CD4-positive, alpha-beta T cell treated with Interferon alpha-2 for 1 hour (primary cell): ENCODE measurements at places on chromosomes 13 and 19.

DNA sequence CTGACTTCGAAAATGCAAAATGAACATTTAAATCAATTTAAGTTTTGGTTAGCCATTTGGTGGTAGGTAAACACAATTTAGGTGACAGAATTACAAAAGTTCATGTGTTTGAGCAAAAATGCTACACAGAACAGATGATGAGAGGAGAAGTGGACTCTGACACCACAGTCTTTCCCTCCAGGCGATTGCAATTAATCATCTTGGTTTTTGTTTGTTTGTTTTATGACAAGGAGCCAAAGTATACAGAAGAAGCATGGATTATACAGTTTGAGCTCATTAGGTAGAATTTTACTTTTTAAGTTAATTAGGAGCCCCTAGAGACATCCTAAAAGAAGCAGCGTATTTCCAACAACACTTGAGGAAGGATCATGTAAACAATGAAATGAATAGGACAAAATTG is 49.3 kb upstream of the FREM2 start:
- no peak for DNase-seq

DNA sequence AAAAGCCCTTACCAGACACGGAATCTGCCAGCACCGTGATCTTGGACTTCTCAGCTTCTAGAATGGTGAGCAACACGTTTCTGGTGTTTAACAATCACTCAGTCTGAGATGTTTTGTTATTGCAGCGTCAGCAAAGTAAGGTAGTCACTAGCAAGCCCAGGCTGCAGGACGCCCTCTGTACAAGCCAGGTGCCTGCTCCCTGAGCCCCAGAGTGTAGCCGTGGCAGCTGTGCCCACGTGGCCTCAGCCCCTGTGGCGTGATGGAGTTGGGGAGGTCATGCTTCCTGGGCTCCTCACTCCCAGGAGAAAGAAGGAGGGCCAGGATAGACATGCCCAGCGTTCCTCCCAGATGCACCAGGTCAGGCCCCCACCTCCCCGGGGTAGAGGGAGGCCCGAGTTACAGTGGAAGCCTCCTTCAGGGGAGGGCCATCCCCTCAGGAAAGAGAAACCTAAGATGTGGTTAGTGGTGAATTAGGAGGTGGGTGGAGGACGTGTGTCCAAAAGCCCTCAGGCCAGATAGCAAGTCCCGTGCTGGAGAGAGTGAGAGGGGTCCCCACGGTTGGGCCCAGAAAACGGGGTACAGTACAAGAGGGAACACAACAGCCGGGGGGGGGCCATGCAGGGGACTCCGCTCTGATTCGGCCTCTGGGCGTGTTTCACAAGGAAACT is 169.6 kb upstream of the SOX1 start:
- DNase-seq = no peak

DNA sequence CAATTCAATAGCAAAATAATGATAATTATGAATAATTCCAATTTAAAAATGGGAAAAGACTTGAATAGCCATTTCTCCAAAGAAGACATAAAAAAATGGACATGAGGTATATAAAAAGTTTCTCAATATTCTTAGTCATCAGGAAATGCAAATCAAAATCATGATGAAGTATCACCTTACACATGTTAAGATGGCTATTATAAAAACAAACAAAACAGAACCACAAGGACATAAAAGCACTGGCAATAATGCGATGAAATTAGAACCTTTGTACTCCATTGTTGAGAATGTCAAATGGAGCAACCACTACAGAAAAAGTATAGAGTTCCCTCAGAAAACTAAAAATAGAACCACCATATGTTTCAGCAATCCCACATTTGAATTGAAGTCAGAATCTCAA is 1186.1 kb downstream of the SLITRK5 start:
- no peak for DNase-seq

- DNase-seq = peak; percentile 27
These were observed 155.7 kb upstream of the SLITRK1 start for GRCh38 chr13:84038001-84038400.

DNA sequence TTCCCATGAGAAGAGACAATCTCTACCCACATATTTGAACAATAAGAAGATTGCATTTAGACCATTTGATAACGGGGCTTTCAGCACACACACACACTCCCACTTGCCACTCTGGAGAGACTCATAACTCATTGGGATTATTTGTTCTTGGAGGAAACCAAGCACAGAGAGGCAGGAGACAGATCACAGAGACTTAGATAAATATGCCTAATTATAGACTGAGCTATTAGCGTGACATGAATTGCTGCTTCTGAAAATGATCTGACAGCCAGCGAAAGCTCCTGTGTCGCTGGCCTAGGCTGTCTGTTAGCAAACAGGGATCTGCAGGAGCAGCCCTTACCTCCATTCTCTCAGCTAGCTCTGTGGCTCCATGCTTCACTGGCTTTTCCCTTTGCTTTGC is 111.4 kb downstream of the CCNA1 start:
- DNase-seq = no peak

GRCh38 chr19:14107581-14108461 is 9.7 kb downstream of the PRKACA start:
- no peak for DNase-seq

DNA sequence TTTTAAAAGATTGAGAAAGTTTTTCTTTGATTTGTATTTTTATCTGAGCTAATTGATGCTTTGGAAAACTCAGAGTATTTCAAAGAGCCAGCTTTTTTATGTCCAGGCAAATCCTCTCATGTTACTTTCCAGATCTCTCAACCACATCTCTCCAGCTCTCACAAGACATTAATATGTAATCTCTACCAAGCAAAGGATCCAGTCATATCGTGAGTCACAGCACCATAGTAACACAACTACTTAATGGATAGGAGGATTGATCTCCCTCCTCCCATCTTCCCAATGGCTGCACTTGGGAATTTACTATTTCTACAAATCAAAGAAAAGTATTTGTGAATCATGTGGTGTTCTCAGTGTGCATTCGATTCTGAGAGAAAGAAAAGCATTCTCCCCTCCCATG is 63.3 kb downstream of the POU4F1 start:
- no peak for DNase-seq

DNA sequence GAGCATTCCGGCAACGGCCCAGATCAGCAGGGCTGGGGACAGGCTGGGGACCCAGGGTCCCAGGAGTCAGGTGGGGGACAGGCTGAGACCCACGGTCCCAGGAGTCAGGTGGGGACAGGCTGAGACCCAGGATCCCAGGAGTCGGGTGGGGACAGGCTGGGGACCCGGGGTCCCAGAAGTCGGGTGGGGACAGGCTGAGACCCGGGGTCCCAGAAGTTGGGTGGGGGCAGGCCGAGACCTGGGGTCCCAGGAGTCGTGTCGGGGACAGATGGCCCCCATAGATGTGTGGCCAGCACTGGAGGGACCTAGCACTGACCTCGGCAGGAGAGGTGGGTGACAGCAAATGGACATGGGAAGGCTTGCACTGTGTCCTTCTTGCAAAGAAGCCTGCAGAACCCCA is 39.7 kb upstream of the SOX1 start:
- DNase-seq = no peak

GRCh38 chr13:109273326-109273751 is 513.0 kb downstream of the IRS2 start:
- DNase-seq = no peak

- no peak for DNase-seq
These were observed 304.8 kb upstream of the MAB21L1 start for GRCh38 chr13:35781036-35782000.

DNA sequence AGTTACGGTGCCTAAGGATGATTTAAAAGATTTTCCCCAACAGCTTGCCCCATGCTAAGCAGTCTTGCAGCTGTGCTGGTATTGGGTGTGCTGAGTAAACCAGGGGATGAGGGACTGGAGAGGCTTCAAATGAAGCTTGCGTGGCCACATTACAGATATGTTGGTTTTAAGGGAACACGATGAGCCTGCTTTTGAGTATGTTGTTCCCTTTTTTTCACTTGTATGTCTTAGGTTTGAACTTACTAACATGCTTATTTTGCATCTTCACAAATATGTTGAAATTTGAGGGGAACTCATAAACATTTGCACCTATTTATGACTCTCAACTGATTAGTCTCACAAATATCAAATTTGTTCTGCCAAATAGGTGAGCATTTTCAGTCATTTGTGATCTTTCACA is 2.0 kb upstream of the IL17D start:
- DNase-seq = no peak

DNA sequence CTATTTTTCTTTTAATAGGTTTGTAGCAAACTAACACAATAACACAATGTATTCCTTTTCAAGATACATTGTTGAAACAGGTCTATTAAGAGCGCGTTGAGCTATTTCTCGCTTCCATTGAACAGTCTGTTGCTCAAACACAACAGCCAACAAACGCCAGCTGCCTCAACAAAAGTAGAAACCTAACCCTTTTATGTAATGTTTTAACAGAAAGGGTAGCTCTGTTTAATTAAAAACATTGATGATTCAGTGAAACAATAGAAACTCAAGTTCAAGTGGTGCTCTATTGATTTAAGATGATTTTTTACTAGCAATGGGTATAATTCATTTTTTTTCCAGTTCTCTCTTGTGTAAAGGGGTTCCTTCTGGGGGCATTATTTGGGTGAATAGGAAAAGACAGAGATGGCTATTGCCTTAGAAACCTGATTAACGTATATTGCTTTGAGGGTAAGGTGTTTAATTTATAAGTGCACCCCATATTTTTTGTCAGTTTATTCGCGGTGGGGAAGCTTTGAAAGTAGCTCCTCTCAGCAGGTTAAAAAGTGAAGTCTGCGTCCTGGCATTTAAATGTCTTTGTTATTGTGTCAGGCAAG is 14.9 kb downstream of the ZIC2 start:
- DNase-seq = no peak

DNA sequence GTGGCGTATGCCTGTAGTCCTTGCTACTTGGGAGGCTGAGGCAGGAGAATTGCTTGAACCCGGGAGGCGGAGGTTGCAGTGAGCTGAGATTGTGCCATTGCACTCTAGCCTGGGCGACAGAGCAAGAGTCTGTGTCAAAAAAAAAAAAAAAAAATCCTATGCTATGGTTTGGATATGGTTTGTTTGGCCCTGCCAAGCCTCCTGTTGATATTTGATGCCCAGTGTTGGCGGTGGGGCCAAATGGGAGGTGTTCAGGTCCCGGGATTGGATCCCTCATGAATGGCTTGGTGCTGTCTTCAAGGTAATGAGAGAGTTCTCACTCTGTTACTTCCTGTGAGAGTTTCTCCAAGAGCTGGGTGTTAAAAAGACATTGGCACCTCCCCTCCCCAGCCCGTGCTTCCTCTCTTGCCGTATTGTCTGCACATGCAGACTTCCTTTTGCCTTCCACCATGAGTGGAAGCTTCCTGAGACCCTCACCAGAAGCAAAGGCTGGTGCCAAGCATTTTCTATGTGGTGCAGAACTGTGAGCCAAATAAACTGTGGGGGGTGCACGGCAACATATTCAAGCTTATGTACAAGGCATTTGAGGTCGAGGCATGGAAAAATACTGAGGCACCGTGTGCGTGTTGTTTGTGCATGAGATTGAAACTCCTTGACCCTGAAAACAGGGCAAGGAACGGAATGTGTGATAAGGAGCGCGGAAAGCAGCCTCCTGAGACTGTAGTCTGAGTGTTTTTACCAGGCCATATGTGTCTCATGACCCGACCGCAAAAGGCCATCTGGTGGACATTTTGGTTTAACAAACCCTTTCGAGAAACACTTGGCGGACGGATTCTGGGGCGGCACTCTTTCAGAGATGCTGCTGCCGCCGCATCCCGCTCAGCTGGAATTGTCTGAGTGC is 7.3 kb downstream of the SIGLEC9 start:
- DNase-seq = peak; percentile 50

- DNase-seq = no peak
These were observed 2719.4 kb downstream of the PCDH9 start for GRCh38 chr13:64510747-64511146.

- DNase-seq = no peak
These were observed 21.9 kb downstream of the AP3D1 start for GRCh38 chr19:2129486-2129885.

DNA sequence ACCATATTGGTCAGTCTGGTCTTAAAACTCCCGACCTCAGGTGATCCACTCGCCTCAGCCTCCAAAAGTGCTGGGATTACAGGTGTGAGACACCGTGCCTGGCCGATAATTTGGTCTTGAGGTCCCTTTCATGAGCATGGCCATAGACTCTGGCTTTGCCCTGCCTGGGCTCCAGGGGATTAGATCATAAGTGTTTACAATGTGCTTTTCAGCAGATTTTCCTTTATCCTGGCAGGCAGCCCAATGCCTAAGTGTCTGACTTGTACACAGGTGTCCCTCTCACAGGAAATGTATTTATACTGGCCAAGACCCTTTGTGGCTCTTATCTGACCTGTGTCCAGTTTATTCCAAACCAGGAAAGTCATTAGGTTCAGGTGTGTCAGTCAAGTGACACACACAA is 15.9 kb downstream of the BCAM start:
- DNase-seq = no peak

GRCh38 chr13:112586334-112586960 is 1.5 kb downstream of the TUBGCP3 start:
- DNase-seq = no peak

DNA sequence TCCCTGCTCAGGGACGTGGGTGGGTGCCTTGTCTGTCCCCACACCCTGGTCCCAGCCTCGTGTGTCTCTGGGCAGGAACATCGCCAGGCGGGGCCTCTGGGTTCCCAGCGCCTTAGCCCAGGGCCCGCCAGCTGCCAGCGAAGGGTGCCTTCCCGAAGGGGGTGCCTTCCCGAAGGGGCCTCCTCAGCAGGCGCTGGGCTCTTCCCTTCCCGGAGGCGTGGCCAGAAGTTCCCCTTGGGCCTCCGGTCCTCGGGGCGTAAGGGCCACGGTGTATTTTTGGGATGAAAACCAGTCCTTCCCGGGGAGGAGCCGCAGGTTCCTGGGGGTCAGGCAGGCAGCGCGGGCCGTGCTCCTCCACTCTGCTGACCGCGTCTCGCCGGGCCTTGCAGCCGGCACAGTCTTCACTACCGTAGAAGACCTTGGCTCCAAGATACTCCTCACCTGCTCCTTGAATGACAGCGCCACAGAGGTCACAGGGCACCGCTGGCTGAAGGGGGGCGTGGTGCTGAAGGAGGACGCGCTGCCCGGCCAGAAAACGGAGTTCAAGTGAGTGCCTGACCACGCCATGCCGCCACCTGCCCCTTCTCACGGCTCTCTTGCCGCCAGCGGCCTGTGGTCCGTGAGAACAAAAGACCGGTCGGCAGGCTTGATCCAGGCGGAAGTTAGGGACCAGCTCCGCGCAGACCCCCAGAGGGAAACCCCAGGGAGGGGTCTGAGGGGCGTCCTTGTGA is 6.9 kb downstream of the BSG start:
- DNase-seq = no peak

- no peak for DNase-seq
These were observed 2.1 kb downstream of the CALM3 start for GRCh38 chr19:46603195-46603637.

- no peak for DNase-seq
These were observed 25.2 kb downstream of the ZNRF4 start for GRCh38 chr19:5480427-5480836.
